ENCODE measurements at places on chromosomes 4 and X. TPM values are rescaled to one million over a fixed set of nuclear protein-coding genes. Genes with fewer than 3 reads are reported as not detected.

DNA sequence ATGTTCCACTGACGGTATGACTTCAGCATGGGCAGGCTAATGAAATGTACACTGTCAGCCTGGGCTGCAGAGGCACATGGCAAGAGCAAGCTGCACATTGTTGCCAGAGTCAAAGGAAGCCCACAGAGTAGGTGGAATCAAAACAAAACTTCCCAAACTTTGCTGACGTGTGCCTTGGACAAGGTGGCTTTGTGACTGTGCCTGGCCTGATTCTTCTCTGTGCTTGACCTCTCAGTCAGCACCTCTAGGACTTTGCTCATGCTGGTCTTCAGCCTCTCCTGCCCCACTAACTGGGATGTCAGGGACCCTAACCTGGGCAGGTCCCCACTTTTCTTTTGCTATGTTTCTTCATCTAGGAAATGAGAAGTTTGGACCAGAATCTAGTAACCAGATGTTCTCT is 40.5 kb upstream of the KIAA1210 start:
- DNase-seq = no peak

DNA sequence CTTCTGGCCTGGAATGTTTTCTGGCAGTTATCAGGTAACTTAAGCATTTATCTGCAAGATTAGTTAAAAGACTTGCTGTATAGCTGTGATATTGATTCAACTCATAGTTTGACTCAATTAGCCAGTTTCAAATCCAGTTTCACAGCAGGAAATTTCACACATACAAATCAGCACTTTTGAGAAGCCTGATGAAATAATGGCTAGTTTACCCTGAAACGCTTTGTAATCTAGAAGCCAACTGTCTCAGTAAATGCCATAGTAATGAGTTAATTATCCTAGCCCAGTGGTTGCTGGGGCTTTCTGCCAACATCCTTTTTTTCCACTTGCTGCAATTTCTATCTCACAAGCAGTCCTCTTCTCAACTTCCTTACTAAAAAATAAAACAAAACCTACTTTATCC is 53.1 kb downstream of the ARHGEF38 start:
- DNase-seq = no peak

GRCh38 chrX:133849676-133850075 is 135.7 kb downstream of the GPC3 start:
- no peak for DNase-seq

- DNase-seq = no peak
Observed at GRCh38 chr4:107874024-107874423, 49.3 kb downstream of the SGMS2 start.

DNA sequence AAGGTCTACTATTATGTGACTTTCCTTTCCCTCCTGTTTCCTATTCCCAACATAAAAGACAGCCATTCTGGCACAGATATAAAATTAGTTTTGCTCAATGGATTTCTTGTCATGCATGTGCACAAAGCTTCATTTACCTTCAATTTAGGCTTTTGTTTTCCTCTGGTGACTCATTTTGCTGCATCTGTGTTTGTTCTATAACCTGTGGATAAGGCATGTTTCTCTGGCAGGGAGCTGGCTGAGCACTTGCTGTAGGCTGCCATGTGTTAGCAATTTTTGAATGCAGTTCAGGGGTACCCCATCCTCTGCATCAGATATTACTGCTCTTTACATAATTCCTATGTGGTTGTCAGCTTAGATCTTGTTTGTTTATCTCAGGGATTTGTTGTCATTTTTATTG is 202.8 kb upstream of the GRID2 start:
- DNase-seq = no peak

Gene CYP2U1
- 9.2 TPM for total RNA-seq
